ENCODE measurements at places on chromosomes 11 and 22. TPM values are rescaled to one million over a fixed set of nuclear protein-coding genes. Genes with fewer than 3 reads are reported as not detected.

Gene TMPRSS4
- 1.0 TPM for polyA plus RNA-seq

Gene UBASH3B
- polyA plus RNA-seq, result 2.4 TPM

Gene DRICH1
- 0.56 TPM for polyA plus RNA-seq

Gene HBG2
- polyA plus RNA-seq, result not detected

Gene YPEL4
- 0.17 TPM for polyA plus RNA-seq

Gene C11orf91
- polyA plus RNA-seq, result not detected

Gene SLC6A5
- polyA plus RNA-seq, result not detected

Gene AQP11
- 1.1 TPM for polyA plus RNA-seq

Gene SHISA8
- polyA plus RNA-seq, result not detected

Gene LAYN
- polyA plus RNA-seq, result 2.0 TPM

Gene C11orf52
- polyA plus RNA-seq, result 22.0 TPM

Gene CPT1A
- polyA plus RNA-seq, result 19.7 TPM

Gene OR52B2
- polyA plus RNA-seq, result not detected

Gene C22orf15
- polyA plus RNA-seq, result not detected

Measured in adipose tissue (tissue), 3 donors.